ENCODE measurements at places on chromosomes 16 and 17.

- no peak for DNase-seq
These were observed 2.2 kb upstream of the CDH5 start for GRCh38 chr16:66364117-66364958.

DNA sequence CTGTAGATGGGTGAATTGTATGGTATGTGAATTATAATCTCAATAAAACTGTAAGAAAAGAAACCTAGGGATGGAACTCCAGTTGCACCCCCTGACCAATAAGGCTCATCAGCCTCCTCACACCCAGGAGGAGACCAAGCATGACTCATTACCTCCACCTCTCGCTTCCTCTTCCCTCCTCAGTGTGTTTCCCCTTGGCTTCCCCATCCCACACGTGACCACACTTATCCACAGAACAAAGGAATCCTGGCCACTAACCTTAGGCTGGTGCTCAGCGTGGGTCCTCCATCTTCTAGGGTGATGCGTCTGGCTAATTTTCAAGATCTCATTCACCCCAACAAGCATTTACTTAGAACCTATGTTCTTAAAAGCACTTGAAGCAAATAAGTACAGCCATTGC, 36.2 kb upstream of the MAP3K14 start:
- peak; percentile 57 for DNase-seq

DNA sequence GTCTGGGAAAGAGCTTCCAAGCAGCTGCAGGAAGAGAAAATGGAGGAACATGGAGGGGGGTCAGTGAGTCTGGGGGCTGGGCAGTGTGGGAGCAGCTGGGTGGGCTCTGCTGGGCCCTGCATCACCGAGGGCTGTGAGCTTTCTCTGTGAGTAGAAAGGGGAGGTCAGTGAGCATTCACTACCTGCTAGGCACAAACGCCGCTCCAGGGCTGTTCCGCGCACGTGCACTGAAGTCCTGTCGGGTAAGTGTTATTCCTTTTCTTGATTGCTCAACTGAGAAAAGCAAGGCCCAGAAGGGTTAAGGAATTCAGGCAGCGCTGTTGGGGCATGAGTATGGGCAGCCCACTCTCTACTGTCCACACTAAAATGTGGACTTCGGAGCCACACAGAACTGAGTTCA, 4.7 kb downstream of the CACNG5 start:
- no peak for DNase-seq

- peak; percentile 2 for DNase-seq
These were observed 718 bp upstream of the CBFB start for GRCh38 chr16:67028167-67028695.

GRCh38 chr17:27453471-27453870, 2.8 kb upstream of the KSR1 start:
- no peak for DNase-seq

DNA sequence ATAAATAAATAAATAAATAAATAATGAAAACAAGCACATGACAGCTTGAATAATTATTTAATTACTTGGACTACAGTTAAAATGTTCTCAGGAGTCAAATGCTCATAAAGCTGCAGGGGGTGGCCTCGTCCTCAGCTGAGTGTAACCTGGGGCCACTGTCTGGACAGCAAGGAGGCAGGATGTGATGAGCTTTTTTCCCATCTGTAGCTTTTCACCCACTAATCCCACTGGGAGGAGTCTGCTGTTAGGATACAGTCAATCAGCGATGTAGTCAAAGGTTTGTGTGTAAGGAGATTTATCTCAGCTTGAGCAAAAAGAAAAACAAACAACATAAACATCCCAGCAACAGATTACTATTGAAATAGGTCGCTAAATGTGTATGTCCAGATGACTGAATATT, 22.5 kb downstream of the ZCCHC14 start:
- DNase-seq = no peak

DNA sequence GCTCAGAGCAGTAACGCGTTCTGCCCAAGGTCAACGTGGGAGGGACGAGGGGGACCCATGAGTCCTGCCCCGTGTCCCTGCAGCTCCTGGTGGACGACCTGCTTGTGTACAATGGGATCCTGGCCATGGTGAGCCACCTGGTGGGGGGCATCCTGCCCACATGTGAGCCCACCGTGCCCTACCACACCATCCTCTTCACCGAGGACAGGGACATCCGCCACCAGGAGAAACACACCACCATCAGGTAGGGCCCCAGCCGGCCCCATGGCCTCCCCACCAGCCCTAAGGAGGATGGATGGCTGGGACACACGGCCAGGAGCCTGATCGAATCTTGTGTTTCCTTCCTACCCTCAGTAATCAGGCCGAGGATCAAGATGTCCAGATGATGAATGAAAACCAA, 227.6 kb downstream of the KATNIP start:
- DNase-seq = no peak

- DNase-seq = no peak
These were observed 68.1 kb downstream of the COG7 start for GRCh38 chr16:23384878-23385277.

- DNase-seq = no peak
These were observed 299.6 kb downstream of the MAP2K4 start for GRCh38 chr17:12320286-12320685.

DNA sequence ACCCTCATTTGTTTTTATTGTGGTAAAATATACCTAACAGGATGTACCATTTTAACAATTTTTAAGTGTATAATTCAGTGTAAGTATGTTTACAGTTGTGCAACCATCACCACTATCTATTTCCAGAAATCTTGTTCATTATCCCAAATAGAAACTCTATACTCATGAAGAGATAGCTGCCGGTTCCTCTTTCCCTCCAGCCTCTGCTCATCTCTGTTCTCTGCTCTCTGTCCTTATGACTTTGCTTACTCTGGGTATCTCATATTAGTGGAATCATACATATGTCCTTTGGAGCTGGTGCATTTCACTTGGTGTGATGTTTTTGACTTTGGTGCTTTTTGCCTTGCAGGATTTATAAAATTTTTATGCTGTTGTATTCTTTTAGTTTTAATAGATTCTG, 19.4 kb downstream of the CYLD start:
- DNase-seq = no peak

DNA sequence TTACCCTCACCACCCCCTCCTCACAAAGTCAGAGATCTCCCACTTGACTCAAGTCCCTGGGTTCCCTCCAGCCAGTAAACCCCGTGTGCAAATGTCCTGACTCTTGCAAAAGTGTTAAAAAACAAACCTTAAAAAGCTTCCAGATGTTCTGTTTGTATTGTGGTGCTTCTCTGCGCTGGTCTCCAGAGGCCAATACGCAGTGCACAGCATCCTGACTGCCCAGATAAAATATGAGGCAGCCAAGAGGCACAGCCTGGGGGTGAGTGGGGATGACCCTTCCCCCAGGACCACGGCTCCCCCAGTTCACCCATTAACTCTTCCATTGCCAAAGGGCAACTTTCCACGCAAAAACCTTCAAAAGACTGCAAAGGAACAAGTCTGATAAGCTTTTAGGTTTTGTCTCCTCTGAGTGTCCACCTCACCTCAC, 291.8 kb downstream of the SOX9 start:
- DNase-seq = no peak

- DNase-seq = no peak
These were observed 847.7 kb upstream of the RBFOX1 start for GRCh38 chr16:6484935-6485334.

GRCh38 chr17:83100853-83101391, 21.5 kb downstream of the METRNL start:
- DNase-seq = no peak

DNA sequence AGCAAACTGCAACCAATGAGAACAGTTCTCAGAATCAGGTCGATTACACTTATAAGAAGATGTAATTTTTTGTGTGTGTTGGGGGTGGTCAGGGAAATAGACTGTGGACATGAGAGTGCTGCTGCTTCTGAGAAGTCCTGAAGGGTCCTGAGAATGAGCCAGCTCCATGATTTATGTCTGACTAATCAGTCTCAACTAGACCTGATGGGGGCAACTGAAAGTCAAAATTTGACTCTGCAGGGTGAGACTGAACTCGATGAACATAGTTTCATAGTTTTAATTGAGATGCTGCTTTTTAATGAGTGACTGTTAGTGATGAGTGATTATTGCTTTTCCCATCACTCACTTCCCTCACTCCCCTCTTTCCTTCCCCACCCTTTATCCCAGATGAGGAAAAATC, 37.3 kb downstream of the SMARCE1 start:
- peak; percentile 32 for DNase-seq

DNA sequence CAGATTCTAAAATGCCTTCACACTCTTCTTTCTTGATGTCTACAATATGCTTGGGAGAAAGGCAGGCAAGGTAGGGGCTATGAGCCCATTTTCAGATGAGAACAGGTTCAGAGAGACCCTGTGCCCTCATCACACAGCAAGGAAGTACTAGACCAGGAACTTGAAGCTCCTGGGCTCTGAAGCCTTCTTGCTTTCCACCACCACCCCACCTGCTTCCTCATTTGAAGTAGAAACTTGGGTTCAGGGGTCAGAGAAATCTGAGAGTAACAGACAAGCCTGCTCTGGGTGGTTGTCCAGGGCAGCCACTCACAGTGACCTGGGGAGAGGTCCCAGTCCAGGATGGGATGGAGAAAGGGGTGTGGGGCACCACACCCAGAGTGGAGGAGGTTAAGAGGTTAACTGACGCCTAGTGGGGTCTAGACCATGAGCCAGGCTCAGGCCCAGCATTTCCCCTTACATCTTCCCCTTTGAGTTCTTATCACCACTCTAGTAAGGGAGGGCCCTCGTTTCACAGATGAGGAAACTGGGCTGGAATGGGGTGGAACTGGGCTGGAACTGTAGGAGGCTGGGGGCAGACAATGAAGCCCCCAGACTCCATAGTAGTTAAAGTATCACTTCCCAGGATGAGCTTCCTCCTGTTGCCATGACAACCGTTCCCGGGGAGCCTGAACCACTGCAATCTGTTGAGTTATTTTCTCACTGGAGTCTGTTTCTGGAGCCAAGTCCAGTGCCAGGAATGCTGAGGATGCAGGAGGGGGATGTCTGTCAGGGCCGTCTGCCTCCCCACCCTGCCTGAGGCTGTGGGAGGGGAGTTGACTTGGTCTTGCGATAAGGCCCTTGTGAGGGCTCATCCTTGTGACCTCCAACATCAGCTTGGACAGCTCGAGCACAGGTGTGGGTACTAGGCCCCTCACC, 16.2 kb upstream of the PHF12 start:
- no peak for DNase-seq

- no peak for DNase-seq
These were observed 284.6 kb upstream of the CDH5 start for GRCh38 chr16:66081775-66082366.

- DNase-seq = no peak
These were observed 82.3 kb downstream of the RTN4RL1 start for GRCh38 chr17:1942666-1943435.

DNA sequence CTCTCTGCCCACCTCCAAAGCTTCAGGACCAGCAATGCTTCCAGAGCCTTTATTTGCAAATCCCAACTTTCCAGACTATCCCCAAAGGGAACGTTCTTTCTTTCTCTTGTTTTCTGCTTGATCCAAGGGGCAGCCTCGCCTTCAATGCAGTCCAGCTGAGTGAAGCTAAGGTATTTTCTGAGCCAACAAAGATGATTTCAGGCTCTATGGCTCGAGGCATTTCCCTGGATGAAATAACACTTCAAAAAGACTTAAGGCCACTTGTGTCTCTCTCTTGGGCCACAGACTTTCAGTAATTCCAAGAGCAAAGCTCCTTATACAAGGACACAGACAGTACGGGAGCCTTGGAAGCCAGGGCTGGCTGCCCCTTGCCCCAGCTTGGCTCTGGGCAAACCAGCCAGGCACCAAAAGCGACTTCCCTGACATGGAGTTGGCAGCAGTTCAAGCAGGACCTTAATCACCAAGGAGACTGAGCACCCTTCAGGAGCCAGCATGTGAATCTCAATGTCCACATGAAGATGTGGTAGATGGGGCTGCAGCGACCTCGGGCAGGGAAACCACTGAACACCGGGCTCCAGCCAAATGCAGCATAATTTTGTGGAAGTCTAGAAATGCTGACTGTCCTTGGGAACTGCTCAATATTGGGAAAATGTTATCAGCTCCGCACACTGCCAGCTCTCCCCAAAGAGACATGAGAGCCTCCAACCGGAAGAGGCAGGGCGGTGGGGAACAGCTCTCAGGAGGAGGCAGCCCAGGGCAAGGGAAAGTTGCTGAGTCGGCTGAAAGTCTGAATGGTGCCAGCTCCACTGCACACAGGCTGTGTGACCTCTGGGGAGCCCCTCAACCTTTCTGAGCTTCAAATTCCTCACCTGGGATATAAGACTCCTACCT, 39.0 kb downstream of the TK2 start:
- no peak for DNase-seq

DNA sequence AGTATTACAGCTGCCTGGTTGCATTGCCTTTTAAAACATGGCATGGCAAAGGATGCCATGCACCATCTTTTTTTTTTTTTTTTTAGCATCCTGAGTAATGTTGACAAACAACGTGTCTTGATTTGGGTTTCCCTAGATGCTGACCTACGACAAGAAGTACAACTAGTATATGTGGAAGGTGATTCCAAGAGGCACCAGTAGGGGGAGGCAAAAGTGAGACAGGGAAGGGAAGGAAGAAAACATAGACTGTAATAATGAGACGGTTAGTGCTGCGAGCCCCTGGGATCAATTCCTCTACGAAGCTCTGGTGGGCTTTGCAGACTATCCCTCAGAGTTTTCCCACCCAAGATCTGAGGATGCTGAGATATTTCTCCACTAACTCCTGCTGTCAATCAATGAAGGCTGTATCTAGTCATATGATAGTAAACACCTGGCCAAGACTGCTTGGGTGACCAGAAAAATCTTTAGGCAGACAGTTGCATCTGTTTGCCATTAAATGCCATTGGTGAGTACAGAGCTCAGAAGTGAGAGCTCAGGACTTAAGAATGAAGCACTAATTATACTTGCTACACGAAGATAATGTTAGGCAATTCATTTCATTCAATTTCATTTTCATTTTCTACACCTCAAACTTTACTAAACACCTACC, 458.6 kb upstream of the GOT2 start:
- peak; percentile 14 for DNase-seq

GRCh38 chr16:4306470-4307214, 9.2 kb upstream of the GLIS2 start:
- peak; percentile 34 for DNase-seq

GRCh38 chr17:12445331-12445730, 220.4 kb upstream of the MYOCD start:
- no peak for DNase-seq

DNA sequence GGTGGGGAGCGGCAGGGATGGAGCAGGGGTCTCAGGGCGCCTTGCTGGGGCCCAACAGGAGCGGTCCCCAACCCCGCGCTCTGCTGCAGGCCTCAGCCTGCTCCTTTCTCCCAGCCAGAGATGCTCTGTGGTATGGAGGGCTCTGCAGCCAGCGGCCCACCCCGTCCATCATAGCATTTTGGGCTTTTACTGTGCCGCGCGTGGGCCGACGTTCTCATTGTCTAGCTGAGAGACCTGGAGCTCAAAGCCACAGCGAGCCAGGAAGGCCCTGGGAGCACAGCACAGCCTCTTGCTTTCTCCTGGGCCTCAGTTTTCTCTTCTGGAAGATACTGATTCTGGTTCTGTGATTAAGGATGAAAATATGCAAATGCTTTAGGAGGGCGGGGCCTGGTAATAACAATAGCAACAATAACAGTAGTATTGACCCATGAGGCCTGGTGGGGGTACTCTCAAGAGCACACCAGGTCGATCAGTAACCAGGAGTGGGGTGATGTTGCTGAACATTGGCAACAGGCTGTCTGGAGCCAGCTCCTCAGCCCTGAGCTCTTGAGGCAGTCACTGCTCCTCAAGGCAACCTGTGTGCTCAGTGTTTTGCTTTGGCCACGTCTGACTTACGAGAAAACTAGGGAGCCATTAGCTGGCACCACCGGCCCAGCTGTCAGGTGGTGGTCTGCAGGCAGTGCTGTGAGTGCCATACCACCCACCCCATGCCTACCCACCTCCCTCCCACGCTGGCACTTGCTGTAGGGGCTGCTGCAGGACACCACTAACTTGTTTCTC, 1.1 kb upstream of the RASD1 start:
- DNase-seq = no peak

Data from activated CD4-positive, alpha-beta T cell treated with anti-CD3 and anti-CD28 coated beads, Interleukin-2, amount 50 U/mL, for 48 hours (primary cell).